ENCODE measurements at places on chromosomes 12 and 14.

GRCh38 chr14:66351310-66351709 is 134.9 kb upstream of the CCDC196 start:
- DNase-seq = no peak

DNA sequence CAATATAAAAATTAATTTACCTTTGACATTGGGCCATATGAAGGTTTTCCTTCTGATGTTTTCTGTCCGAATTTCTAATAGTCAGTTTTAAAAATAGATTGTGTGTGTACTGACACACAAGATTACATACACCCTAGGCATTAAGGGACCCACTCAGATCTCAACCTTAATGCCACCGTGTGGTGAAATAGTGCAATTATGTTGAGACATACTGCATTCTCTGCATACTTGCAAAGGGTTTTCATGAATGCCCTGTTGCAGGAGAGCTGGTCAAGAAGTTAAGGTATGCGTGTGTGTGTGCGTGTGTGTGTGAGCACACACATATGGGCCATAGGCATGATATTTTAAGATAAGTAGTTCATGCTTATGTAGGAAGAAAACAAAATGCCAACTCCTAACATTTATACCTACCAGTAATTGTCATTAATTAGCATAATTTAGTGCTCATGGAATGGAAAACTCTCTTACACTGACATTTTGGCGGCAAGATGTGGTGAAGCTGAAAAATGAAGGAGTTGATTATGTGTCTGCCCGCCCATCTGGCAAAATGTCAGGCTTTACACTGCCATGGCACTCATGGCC is 58.8 kb downstream of the PIK3C2G start:
- DNase-seq = no peak

GRCh38 chr14:61203081-61203753 is 77.9 kb downstream of the TMEM30B start:
- DNase-seq = no peak

DNA sequence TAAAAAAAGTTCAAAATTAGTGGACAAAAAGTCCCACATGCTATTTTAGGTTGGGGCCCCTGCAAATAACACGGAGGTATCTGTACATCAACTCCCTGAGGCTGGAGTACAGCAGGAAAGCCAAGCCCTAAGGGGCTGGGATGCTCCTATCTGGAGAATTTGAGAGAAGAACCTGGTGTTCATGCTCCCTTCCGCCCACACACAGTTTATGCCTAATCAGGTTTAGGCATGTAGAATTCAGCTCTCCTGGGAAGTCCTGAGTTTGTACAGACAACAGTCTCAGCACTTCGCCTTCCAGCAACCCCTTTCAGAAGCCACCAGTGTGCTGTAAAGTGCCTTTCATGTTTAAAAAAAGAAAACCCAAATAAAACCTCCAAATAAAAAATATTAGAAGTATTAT is 237.3 kb upstream of the GRIP1 start:
- DNase-seq = no peak

- DNase-seq = no peak
These were observed 370.6 kb downstream of the KCNH5 start for GRCh38 chr14:62674563-62675237.

Data from stimulated activated CD8-positive, alpha-beta memory T cell treated with anti-CD3 and anti-CD28 coated beads, Interleukin-7, amount 100 ng/mL, for 24 hours (primary cell).